Kasumi-1 (cell line): ENCODE measurements at places on chromosomes 11 and 22.

DNA sequence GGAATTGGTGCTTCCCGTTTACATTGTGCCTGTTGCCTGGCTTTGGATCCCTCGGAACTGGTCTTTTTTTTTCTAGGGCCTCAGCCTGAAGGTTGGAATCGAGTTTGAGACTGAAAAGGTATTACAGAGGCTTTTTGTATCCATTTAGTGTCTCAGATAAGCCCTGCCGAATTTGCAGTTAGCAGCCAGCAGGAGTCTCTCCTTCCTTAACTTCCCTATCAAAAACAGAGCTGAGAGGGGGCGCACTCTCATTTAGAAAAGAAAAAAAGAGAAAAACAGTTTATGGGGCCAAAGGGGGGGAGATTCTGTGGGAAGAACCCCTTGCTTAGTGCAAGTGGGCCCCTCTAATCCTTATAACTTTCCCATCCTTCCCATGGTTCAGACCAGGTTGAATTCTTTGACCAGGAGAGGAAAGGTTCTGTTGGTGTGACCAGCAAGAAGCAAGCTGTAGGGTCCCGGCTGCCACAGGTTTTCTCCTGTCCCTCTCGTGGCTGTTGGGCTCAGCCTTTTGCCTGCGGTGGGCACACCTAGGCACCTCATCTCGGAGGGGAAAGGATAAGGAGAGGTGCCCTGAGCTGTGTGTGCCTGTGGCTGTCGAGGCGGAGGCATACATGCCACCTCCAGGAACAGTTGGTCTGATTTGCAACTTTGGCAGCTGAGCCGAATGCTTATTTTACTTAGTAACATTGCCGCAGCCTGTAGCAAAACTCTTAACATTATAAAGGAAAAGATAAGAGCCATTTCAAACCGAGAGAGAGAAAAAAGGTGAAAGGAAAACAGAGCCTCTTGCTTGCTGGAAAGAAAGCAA, 565.0 kb upstream of the CNTN5 start:
- no peak for DNase-seq

GRCh38 chr11:16786131-16786530, 47.7 kb downstream of the C11orf58 start:
- no peak for DNase-seq

- DNase-seq, result no peak
Measured at GRCh38 chr22:38207898-38208432, 6.2 kb downstream of the MAFF start.

GRCh38 chr11:30889143-30889794, 303.1 kb upstream of the MPPED2 start:
- no peak for DNase-seq

GRCh38 chr11:84819537-84819936, 807.6 kb downstream of the DLG2 start:
- DNase-seq, result no peak

GRCh38 chr22:25369041-25369440, 149.6 kb downstream of the CRYBB2 start:
- DNase-seq, result no peak

- DNase-seq, result no peak
Measured at GRCh38 chr11:46895821-46896220, 22.5 kb downstream of the LRP4 start.

DNA sequence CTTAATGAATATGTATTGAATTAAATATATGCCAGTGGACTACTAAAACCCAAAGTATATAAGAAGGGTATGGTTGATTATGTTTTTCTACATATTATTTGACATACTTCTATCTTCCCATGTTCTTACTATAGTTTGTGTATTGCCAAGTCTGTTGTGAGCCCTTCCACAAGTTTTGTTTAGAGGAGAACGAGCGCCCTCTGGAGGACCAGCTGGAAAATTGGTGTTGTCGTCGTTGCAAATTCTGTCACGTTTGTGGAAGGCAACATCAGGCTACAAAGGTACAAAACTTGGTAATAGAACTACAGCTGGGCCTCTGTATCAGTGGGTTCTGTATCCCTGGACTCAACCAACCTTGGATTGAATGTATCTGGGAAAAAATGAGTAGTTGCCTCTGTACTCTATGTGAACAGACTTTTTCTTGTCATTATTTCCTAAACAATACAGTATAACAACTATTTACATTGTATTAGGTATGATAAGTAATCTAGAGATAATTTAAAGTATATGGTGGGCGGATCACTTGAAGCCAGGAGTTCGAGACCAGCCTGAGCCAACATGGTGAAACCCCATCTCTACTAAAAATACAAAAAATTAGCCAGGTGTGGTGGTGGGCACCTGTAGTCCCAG, 38.7 kb upstream of the TTC36 start:
- DNase-seq, result peak; percentile 91

GRCh38 chr11:92533657-92534335, 309.2 kb downstream of the FAT3 start:
- no peak for DNase-seq

GRCh38 chr22:42958937-42959336, 56.0 kb downstream of the PACSIN2 start:
- DNase-seq, result no peak

GRCh38 chr22:41996826-41997225, 1.8 kb upstream of the WBP2NL start:
- DNase-seq, result no peak

DNA sequence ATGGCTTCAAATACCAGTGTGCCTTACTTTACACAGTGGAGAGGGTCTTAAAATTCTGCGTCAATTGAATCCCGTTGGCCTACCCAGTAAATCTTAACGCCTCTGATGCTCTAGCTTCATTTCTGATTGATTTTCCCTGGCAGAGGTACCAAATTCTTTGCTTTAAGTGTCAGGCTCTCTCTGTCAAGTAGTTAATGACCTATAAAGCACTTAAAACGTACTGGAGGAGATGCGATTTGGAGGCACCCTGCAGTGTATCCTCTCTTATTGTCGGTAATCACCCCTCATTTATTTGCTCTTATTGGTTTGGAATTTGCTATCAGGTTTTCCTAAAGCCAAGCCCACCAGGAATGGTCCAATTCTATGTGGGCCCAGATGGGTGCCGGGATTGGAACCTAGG, 59.2 kb downstream of the NFAM1 start:
- no peak for DNase-seq

DNA sequence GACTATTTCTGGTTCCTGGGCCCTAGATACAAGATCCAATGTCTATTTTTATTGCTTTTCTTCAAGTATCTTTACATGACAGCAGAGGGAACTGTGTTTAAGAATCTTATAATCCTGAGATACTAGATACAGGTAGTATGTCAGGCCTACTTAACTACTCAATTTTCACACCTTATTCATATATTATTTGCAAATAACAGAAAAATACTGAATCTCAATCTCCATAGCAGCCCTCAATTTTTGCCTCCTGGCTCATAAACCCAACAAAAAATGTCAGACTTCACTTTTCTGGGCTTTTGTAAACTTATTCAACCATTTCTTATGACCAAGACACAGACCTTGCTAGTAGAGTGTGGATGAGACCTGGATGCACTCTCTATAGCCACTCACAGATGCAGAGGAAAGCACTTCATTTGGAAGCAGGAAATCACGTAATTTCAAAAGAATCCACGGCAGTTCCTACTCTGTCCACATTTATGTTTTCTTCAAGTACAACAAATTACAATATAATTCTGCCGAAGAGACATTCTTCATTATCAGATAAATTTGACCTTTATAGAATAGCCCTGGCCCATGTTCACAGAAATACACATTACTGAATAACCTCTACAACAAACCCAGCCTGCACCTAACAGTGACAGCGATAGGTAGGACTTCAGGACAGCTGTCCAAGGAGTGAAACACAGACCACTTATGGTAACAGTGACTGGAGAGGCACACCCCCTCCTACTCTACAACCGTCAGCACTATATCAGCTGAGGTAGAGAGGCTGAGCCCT, 62.0 kb upstream of the YPEL1 start:
- DNase-seq, result no peak
